Spinal cord (tissue), 10 donors: ENCODE measurements at places on chromosomes 6 and 20. TPM values are rescaled to one million over a fixed set of nuclear protein-coding genes. Genes with fewer than 3 reads are reported as not detected.

ZNF184 gene
- polyA plus RNA-seq, result 13.9 TPM

CST2 gene
- polyA plus RNA-seq, result not detected

DNA sequence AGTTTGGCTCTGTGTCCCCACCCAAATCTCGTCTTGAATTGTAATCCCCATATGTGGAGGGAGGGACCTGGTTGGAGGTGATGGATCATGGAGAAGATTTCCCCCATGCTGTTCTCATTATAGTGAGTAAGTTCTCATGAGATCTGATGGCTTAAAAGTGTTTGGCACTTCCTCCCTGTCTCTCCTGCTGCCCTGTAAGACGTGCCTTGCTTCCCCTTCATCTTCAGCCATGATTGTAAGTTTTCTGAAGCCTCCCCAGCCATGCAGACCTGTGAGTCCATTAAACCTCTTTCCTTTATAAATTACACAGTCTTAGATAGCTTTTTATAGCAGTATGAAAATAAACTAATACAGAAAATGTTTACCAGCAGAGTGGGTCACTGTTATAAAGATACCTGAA, 577.6 kb downstream of the UTRN start:
- H3K27me3 ChIP-seq, result no peaks in the 10 kb centered on the region
- no peak overlapping the region for H3K4me3 ChIP-seq
- no peak for DNase-seq
- no peaks in the 10 kb centered on the region for H3K36me3 ChIP-seq
- H3K27ac ChIP-seq, result no peak overlapping the region
- H3K4me1 ChIP-seq, result no peaks in the 10 kb centered on the region

DSP gene
- 39.1 TPM for polyA plus RNA-seq

DNA sequence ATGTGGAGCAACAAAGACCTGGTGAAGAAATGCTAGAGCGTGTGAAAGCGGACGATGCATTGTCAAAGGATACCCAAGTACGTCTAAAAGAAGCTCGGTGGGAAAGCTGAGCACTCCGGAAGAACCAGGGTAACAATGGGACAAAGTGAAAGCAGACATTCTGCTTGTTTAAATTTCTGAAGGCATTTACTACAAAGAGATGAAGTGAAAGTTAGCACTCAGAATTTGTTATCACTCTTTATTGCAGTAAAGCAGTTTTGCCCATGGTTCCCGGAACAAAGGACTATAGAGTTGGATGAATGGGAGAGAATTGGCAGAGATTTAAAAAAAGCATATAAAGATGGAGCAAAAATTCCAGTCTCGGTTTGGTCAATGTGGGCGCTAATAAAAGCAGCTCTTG, 12.8 kb upstream of the IRAK1BP1 start:
- H3K27me3 ChIP-seq, result no peaks in the 10 kb centered on the region
- H3K27ac ChIP-seq, result peak overlapping the region; percentile 47
- H3K36me3 ChIP-seq, result no peaks in the 10 kb centered on the region
- no peaks in the 10 kb centered on the region for H3K4me1 ChIP-seq

DNA sequence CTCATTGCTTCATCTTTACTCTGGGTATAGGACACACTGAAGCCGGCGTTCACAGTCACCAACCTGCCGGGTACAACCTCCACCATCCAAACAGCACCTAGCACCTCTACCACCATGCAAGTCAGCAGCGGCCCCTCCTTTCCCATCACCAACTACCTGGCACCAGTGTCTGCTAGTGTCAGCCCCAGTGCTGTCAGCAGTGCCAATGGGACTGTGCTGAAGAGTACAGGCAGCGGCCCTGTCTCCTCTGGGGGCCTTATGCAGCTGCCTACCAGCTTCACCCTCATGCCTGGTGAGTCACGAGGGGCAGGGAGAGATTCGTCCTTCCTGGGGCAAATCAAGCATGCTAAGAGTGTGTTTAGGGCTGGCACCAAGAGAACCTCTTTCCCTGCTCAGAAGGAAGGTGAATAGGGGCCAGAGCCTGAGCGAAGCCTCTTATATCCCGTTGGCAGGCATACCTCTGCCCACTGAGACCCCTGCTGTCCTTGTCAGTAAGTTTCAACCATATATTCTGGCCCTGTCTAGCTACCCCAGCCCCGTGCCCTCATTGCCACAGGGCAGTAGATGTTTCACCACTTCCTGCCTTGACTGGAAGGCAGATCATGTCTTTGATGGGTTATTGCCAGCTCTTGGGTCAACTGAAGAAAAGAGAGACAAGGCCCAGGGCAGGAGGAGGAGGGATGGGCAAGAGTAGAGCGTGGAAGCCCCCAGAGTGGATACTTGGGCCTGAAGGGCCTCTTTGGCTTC, 4.8 kb downstream of the SRF start:
- H3K4me1 ChIP-seq, result peaks cover 34% of the 10 kb centered on the region
- peaks cover 57% of the 10 kb centered on the region for H3K36me3 ChIP-seq
- H3K4me3 ChIP-seq, result no peak overlapping the region
- H3K27me3 ChIP-seq, result no peaks in the 10 kb centered on the region
- no peak overlapping the region for H3K27ac ChIP-seq

DNA sequence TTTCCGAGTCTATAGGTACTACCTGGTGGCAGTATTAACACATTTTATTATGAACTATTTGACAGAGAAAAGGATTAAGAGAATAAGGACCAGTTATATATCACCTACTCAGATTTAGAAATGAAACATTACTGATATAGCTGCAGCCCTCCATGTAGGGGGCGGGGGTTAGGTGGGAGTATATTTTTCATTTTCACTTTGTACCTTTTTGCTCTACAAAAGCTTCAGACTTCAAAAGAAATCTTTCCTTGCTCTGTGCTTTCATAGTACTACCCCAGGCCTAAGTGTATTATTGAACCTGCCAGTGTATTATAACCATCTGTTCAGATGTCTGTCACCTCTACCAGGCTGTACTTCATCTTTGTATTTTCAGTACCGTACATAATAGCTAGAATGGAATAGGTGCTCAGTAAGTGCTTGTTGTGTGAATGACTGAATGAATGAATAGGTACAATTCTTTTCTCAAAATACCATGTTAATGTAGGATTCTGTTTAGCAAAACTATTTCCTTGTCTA, 43.0 kb downstream of the CDKAL1 start:
- peaks cover 2% of the 10 kb centered on the region for H3K36me3 ChIP-seq
- no peak for DNase-seq
- no peaks in the 10 kb centered on the region for H3K27me3 ChIP-seq
- no peak overlapping the region for H3K27ac ChIP-seq
- no peak overlapping the region for H3K4me3 ChIP-seq

GRCh38 chr6:25173246-25173645, 105.9 kb upstream of the CARMIL1 start:
- no peaks in the 10 kb centered on the region for H3K36me3 ChIP-seq
- DNase-seq, result no peak
- no peaks in the 10 kb centered on the region for H3K27me3 ChIP-seq
- no peak overlapping the region for H3K27ac ChIP-seq
- H3K4me3 ChIP-seq, result no peak overlapping the region

- H3K4me1 ChIP-seq, result no peaks in the 10 kb centered on the region
- no peaks in the 10 kb centered on the region for H3K36me3 ChIP-seq
- no peak for DNase-seq
Observed at GRCh38 chr20:8764344-8764962, 304.4 kb upstream of the PLCB4 start.

- DNase-seq, result no peak
- H3K27ac ChIP-seq, result no peak overlapping the region
- H3K4me1 ChIP-seq, result no peaks in the 10 kb centered on the region
- H3K36me3 ChIP-seq, result no peaks in the 10 kb centered on the region
Observed at GRCh38 chr6:12577124-12577850, 139.3 kb upstream of the PHACTR1 start.

SIM1 gene
- 0.59 TPM for polyA plus RNA-seq

LY6G5C gene
- 13.1 TPM for polyA plus RNA-seq

- H3K27me3 ChIP-seq, result no peaks in the 10 kb centered on the region
- H3K4me1 ChIP-seq, result peaks cover 20% of the 10 kb centered on the region
- DNase-seq, result no peak
- no peak overlapping the region for H3K27ac ChIP-seq
Observed at GRCh38 chr20:63789836-63790571, 41.1 kb downstream of the ZBTB46 start.
